Regular cardiac myocyte (primary cell): ENCODE measurements at places on chromosomes 7 and 10. TPM values are rescaled to one million over a fixed set of nuclear protein-coding genes. Genes with fewer than 3 reads are reported as not detected.

Gene CDHR3
- 2.5 and 2.8 TPM in 2 replicates for total RNA-seq

Gene AGFG2
- 3.7 and 9.2 TPM in 2 replicates for total RNA-seq

Gene MEOX2
- 12.1 and 43.3 TPM in 2 replicates for total RNA-seq

Gene MACC1
- under 0.01 and 1.1 TPM in 2 replicates for total RNA-seq

Gene IKZF1
- not detected in 2 replicates for total RNA-seq

Gene ATAD1
- total RNA-seq = 40.5 and 68.5 TPM in 2 replicates

Gene COL28A1
- total RNA-seq = under 0.01 TPM in 2 replicates

Gene GCK
- 0.38 and 0.85 TPM in 2 replicates for total RNA-seq

Gene POU6F2
- total RNA-seq = not detected in 2 replicates

Gene H2AZ2
- 106 and 221 TPM in 2 replicates for total RNA-seq

Gene LIPF
- total RNA-seq = not detected in 2 replicates

Gene TACC2
- total RNA-seq = 1.1 and 3.6 TPM in 2 replicates

Gene SPDYE5
- under 0.01 TPM in 1 of 2 replicates, not detected in the other for total RNA-seq
